ENCODE measurements at places on chromosomes 4 and X. TPM values are rescaled to one million over a fixed set of nuclear protein-coding genes. Genes with fewer than 3 reads are reported as not detected.

GRCh38 chr4:55398461-55398860, 2.7 kb downstream of the TMEM165 start:
- no peak for DNase-seq

GRCh38 chr4:159098482-159099127, 4.3 kb upstream of the RAPGEF2 start:
- DNase-seq: no peak

- no peak for DNase-seq
Measured at GRCh38 chrX:825991-826390, 195.4 kb downstream of the SHOX start.

DNA sequence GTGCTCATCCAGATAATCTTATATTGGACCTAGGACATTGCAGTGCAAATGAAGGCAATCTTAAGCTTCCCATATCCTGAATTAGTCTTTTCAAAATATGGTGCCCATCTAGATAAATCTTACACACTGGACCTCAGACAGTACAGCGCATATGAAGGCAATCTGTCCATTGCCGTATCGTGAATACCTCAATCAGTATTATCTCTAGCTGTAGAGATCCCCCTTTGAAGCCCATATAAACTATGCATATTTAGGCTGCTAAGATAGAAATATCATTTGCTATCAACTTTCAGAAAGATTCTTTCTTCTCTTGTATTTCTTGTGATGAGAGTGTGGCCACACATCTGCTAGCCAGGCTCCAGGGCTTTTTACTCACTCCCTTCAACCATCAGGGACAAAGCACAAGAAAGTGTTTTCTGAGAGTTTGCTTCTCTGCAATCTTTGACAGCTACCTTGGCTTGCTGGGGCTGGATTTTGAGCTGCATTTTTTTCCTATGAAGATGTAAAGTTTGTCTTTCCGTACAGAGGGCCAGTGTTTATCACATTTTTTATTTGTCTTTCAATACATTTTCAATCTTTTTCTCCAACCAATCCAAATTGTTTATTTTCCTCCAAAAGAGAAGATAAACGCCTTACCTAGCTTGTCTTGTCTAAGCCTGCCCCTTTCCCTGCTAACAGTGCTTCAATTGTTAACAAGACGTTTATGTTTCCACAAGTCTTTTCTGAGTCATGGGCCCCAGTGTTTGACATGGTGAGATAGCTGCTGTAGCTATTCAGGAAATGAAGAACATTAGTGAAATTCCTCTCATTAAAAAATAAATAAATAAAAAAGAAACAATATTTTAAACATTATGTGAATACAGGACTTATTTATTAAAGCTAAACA, 57.6 kb upstream of the FAT1 start:
- DNase-seq: no peak

DNA sequence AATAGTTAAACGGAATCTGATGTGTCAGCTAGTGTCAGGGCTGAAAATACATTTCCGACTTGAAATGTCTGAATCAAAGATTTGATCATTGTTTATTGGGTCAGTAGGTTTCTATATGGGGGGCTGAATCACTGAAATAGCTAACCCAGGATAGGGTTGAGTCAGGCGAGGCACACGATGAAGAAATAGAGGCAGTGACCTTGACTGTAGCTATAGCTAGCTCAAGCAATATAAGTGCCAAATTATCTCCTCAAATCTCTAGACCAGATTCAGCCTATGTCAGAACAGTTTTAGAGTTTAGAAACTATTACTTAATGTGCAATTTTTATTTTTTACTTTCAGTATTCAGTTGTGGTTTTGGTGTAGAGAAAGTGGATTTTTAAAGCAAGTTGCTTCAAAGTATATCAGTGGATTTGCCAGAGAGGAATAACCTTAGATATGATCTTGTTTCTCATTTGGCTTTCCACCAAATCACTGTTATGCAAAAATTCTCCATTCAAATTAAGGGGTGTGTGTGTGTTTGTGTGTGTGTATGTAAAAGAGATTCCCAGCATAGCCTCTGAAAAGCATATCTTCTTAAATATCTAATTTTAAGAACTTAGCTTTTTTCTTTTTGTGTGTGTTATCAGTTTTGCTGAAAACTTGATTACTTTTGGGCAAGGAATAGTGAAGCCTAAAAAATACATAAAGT, 100.3 kb upstream of the RPL34 start:
- no peak for DNase-seq

GRCh38 chr4:92483341-92483740, 179.6 kb downstream of the GRID2 start:
- DNase-seq: no peak

DNA sequence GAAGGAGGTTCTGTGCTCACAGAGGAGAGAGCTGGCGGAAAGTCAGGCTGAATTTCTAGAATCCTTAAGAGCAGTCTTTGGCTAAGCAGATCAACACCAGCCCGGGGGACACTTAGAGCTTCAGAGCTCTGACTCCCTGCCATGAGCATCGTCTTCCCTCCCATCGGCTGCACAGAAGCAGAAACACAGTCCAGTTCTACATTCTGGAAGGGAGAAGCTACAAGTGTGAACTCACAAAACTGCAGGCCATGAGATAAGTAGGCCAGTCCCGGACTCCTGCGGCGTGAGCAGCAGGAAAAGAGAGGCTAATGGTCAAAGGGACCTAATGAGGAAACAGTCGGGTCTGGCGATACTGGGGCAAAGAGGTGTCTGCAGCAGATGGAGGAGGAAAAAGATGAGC, 211.5 kb downstream of the DHX15 start:
- DNase-seq: no peak

DNA sequence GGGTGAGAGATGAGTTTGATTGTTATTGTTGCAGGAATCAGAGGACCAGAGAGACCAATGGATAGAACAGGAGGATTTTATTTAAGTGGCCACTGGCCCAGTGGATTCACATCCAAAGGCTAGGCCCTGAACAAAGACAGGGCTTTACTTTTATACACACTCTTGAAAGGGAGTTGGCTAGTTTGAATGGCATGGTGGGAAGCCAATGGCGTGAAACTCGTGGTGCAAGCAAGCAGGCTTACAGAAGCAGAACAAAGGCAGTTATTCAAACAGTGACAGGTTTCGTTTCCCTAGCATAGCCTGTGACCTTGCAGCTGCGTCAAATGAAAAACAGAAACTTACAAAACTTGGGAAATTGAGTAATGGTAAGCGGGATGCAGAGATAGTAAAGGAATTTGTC, 110.2 kb upstream of the PRDX4 start:
- no peak for DNase-seq

- no peak for DNase-seq
Measured at GRCh38 chr4:131316086-131316485, 1833.0 kb upstream of the PCDH10 start.

GRCh38 chr4:32043248-32043633, 1323.1 kb downstream of the PCDH7 start:
- DNase-seq: no peak

GRCh38 chrX:64188901-64189300, 16.6 kb downstream of the AMER1 start:
- DNase-seq: no peak

DNA sequence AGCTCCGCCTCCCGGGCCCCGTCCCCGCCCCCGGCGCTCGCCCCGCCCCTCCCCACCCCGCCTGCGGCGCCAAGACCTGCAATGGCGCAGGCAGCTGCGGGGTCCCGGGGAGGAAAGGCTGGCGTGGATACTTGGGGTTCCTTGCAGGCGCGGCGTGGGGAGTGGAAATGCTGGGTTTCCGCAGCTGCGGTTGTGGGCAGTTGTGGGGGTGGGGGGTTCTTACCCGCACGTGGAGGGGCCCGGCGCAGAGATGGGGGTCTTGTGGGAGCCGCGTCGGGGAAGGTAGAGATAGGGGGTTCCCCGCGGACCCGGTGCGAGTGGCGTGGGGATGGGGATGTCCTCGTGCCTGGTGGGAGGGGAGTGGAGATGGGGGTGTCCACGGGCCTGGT, 680 bp upstream of the ASMTL start:
- no peak for DNase-seq

DNA sequence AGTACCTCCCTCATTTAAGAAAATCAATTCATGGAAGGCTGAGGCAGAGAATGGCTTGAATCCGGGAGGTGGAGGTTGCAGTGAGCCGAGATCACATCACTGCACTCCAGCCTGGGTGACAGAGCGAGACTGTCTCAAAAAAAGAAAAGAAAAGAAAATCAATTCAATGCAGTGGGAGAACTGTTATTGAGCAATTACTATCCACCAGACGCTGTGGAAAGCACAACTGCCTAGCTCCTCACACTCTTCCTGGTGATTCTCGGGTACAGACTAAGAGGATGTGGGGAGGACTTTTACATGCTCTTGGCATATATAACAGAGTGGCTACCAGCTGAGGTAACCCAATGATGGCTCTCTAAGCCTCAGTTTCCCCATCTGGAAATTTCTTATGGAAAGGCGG, 2.7 kb upstream of the TMSB4X start:
- DNase-seq: no peak

GRCh38 chrX:109485470-109486340, 3.8 kb upstream of the GUCY2F start:
- no peak for DNase-seq

DNA sequence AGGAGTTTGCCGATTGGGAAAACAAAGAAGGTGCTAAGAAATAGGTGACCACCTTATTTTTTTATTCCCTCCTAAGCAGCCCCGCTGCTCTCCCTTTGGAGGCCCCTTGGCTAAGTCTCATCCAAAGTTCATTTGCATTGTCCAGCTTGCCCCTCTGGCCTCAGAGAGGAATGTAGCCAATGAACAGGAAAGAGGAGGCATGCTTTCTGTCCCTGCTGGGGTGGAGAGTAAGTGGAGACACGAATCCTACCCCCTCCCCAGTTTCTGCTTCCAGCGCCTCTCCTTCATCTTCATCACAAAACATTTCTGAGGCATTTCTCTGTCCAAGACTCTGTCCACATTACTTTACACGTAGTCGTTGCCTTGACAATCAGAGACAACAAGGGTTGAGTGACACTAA, 38.7 kb downstream of the NLGN3 start:
- DNase-seq: no peak

- DNase-seq: no peak
Measured at GRCh38 chr4:38889143-38889542, 21.5 kb downstream of the FAM114A1 start.

DNA sequence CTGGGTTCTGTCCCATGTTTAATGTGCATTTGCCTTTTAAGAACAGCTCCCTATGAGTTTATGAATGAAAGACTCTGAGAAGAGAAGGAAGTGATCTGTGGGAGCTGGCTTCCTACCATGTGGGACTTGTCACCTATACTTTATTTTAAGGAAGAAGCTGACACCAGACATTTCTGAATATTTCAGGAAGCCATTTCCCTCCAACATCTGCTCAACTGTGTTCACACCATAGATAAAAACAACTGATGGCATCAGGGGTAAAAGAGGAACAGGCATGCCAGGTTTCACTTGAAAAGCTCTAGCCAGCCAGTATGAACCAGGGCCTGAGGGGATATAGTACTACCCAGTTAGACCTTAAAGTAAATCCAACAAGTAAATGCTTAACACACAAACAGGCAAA, 116.0 kb downstream of the COL4A6 start:
- no peak for DNase-seq

- no peak for DNase-seq
Measured at GRCh38 chr4:37872310-37872988, 18.4 kb upstream of the TBC1D1 start.

GRCh38 chr4:146059865-146060264, 115.7 kb upstream of the LSM6 start:
- DNase-seq: no peak

DNA sequence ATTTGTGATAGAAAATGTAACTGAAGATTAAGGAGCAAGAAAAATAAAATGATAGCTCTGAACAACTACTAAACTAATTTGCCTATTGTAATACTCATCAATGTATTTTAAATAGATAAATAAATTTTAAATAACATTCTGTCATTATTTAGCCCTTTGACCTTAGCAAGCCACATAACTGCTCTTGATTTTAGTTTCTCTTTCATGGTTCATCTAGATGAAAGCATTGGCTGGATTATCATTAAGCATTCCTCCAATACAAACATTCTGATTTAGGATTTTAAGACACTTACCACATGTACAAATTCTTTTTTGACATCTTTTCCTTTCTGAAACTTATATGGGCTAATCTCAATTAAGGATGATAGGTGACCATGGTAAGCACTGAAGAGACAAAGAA, 8.5 kb downstream of the ETNPPL start:
- DNase-seq: no peak

GRCh38 chrX:72568406-72569092, 4.1 kb downstream of the HDAC8 start:
- no peak for DNase-seq

- DNase-seq: no peak
Measured at GRCh38 chrX:154294791-154295574, at the start of gene TEX28. Gene TEX28 (minus strand): TSS chrX:154295124. CDS start chrX:154292117, 3,007 bp downstream.

DNA sequence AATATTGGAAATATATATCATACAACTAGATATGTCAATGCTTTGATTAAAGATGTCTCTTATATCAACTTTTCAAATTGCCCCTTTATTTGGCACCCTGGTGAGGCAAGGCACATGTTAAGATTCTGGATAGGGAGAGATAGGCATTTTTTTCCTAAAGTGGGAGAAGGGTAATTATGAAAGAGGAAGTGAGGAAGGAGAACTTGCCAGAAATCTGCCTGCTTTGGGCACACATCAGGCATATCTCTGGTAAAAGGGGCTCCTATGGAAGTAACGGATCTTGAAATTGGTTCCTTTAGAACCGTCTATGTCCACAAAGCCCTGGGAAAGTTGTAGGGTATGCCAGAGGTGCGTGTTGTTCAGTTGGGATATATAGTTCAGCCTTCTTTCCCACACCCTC, 5.7 kb downstream of the IL15 start:
- DNase-seq: no peak

DNA sequence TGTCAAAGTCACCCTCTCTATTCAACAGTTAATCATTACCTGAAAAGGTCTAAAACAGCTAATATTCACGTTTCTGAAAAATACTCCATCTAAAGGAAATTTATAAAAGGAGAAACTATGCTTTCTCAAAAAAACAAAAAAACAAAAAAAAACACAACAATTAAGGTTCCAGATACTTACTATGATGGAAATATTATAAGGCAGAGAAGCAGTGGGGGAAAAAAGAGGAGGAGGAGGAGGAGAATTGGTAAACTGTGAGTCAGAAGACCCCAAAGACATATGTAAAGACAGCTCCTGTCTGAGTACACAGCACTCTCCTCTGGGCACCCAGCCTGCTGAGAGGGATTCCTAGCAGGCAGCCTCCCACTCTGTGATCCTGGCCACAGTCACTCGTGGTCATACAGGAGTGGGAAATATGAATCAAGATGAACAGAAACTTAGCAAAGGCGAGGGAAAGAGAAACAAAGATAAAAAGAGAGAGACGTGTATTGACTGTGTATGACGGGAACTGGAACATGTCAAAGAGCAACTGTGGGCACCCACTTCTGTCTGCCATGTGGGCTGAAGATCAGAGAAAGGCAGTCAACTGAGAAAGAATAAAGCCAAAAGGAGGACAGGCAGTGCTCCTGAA, 12.5 kb downstream of the KLHL15 start:
- no peak for DNase-seq

The GPR143 gene
- polyA plus RNA-seq: 6.7 TPM

The CPE gene
- polyA plus RNA-seq: 222 TPM

The SLC6A14 gene
- polyA plus RNA-seq: 0.14 TPM

The ACTRT1 gene
- polyA plus RNA-seq: not detected

The SRPX gene
- 27.0 TPM for polyA plus RNA-seq

The KLF8 gene
- 18.0 TPM for polyA plus RNA-seq

The FRMPD4 gene
- 0.68 TPM for polyA plus RNA-seq

The NUDT11 gene
- 8.5 TPM for polyA plus RNA-seq

The TREX2 gene
- 0.93 TPM for polyA plus RNA-seq

The IL3RA gene
- polyA plus RNA-seq: 23.7 TPM

Data from left lung (tissue), 14 donors.